GM23338 (cell line): ENCODE measurements at places on chromosomes 6 and 20. TPM values are rescaled to one million over a fixed set of nuclear protein-coding genes. Genes with fewer than 3 reads are reported as not detected.

- no peak for DNase-seq
Measured at GRCh38 chr6:133645966-133646740, 242.8 kb upstream of the TCF21 start.

Gene PHACTR3
- 0.45 and 0.93 TPM in 2 replicates for total RNA-seq

DNA sequence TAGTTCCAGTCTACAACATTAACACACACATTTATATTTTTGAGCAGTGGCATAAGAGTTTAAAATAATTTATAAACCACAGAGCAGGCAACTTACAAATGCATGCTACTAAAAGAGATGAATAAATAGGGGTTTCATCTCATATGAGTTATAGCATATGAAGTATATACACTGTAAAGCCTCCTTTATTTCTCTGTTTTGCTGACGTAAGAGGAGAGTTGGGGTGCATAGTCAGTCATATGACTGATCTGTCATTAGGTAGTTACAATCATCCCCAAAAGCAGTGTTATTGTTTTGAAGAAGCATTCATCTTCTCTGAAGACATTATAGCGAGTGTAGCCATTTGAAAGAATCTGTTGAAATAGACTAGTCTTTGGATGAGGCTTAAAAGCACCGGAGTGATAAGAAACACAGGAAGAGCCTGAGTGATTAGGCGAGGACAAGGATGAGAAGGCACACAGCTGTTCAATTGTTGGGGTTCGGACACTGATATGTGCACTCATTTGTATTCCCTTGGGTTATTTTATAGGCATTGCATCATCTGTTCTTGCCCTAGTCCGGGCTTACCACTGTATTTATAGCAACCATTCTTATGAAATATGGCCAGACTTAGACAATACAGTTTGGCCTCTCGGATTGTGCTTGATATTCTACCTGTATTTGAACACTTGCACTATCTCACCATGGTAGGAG, 325.7 kb downstream of the SAMD5 start:
- DNase-seq, result no peak

Gene THBD
- 0.58 and 0.97 TPM in 2 replicates for total RNA-seq

Gene IYD
- total RNA-seq, result not detected in 2 replicates

- DNase-seq, result no peak
Measured at GRCh38 chr6:169799474-169799926, 48.1 kb downstream of the ERMARD start.

GRCh38 chr20:48945840-48946514, 24.5 kb downstream of the ARFGEF2 start:
- DNase-seq, result no peak

- DNase-seq, result peak; percentile 91
Measured at GRCh38 chr6:7243179-7243981, 69.6 kb downstream of the SSR1 start.

DNA sequence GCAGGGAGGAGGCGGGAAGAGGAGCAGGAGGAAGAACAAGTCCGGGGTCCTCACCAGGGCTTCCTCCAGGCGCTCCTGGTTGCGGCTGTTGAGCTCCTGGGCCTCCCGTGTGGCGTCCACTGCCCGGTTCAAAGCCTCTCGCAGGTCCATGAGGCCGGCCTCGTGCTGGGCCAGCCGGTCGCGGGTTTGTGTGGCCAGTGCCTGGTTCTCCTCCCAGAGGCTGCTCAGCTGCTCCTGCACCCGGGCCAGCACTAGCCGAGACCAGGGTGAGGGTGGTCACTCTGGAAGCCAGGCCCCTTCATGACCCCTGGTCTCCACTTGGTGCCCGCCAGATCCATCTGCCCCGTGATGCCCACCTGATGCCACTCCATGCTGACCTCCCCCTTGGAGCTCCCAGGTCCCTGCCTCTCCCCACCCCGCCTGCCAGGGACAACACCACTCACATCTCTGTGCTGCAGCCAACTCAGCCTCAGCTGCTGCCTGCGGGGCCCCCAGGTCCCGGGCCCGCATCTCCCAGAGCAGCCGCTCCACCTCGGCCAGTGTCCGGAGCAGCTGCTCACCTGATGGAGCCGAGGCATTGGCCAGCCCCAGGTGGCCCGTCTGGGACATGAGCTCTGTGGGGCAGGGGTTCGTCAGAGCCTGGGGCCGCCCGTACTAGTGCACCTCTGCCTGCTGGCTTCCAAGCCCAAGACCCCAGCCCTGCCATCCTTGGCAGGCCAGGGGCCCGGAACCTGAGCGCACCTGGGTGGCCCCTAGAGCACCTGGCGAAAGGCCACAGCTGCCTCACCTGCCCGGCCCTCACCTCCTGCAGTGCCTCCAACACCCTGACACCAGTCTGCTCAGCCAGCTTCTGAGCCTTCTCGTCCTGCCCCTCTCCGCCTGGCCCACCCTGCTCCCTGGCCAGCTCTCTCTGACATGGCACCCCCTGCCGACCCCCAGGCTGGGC, 15.9 kb downstream of the ADRM1 start:
- no peak for DNase-seq

DNA sequence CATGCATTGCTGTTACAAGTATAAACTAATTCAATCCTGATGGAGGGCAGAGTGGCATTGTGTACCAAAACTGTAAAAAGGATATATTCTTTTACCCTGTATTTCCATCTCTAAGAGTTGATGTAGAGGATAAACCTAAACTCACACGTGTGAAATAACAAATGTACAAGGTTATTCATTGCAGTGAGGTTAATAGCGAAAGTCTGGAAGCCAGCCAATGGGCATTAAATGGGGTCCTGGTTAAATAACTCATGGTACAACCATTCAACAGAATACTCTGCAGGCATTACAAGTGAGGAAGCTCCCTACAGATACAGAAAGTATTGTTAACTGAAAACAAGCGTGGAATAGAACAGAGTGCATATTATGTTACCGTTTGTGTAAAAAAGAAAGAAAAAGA, 56.9 kb downstream of the BCAS1 start:
- no peak for DNase-seq

- DNase-seq, result no peak
Measured at GRCh38 chr6:36956446-36956820, 1.9 kb downstream of the PI16 start.

- DNase-seq, result peak; percentile 60
Measured at GRCh38 chr6:124961777-124962638, at the start of gene RNF217. TSS of gene RNF217 (plus strand) at chr6:124962437. CDS start at chr6:124962545, 108 bp downstream.

DNA sequence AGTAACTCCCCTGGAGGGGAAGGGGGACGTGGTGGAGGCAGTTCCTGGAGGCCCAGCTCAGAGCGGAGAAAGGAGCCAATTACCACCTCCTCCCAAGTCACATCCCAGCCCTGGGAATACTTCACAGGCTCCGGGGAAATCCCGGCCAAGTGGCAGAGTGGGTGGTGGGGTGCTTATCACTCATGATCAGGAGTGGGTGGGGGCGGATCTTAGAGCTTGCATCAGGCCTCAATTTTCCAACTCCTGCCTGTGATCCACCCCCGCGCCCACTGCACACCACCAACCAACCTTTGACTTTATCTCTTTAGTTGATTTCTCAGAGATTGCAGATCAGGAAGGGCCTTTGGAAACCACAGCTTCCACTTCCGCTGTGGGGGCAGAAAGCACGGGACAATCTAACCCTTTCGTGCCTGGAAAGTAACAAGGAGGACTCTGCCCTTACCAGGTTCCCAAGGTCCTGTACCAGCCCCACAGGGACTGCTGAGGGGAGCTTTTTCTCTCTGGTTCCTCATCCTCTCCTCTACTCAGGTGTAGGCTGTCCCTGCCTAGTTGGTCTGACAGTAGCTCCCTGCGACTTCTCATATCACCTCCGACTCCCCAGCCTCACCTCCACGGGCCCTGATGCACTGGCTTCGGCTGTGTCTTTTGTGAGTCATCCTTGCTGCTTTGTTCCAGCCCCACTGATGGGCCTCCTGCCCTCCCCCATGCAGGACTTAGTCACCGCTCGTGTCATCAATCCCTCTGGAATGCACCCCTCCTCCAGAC, 24.9 kb upstream of the IER3 start:
- DNase-seq, result peak; percentile 66

- no peak for DNase-seq
Measured at GRCh38 chr20:18705490-18705889, 108.1 kb upstream of the SCP2D1 start.

GRCh38 chr20:48877304-48877703, 44.2 kb upstream of the ARFGEF2 start:
- DNase-seq, result peak; percentile 45

- DNase-seq, result peak; percentile 85
Measured at GRCh38 chr6:96015518-96016333, at the start of gene FUT9. TSS of gene FUT9 (plus strand) at chr6:96015974. CDS start at chr6:96203156, 187,182 bp downstream.

Gene NKX2-4
- 0.35 and 2.1 TPM in 2 replicates for total RNA-seq

Gene NRSN1
- total RNA-seq, result 0.54 and 1.5 TPM in 2 replicates

GRCh38 chr20:25461281-25461650, 53.8 kb downstream of the GINS1 start:
- DNase-seq, result no peak

- no peak for DNase-seq
Measured at GRCh38 chr20:36314734-36315544, 8.8 kb downstream of the DLGAP4 start.

Gene CGAS
- 12.7 and 14.8 TPM in 2 replicates for total RNA-seq

DNA sequence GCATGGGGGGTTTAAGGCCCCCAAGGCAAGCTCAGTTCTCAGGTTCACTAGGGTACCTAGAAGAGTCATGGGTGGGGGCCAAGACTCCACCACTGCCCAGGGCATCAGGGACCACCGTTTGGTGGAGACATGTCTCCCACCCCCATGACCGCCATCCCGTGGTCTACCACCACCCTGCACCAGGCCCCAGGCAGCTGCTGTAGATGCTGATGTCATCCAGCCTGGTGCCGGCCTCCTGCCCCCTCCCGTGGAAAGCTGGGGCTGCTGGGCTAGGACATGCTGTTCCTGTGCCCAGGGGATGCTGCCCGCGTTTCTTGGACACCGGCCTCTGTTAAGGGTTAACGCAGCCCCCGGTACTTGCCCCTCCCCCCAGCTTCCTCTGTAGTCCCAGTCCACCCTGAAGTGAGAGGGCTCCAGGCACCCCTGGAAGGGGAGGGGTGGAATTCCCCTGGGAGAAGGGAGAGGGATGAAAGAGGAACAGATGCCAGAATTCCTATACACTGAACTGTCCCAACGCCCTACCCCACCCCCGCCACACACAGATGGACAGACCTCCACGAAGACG, 587 bp downstream of the IP6K3 start:
- DNase-seq, result peak; percentile 42

Gene SIRPA
- 2.9 and 4.2 TPM in 2 replicates for total RNA-seq

DNA sequence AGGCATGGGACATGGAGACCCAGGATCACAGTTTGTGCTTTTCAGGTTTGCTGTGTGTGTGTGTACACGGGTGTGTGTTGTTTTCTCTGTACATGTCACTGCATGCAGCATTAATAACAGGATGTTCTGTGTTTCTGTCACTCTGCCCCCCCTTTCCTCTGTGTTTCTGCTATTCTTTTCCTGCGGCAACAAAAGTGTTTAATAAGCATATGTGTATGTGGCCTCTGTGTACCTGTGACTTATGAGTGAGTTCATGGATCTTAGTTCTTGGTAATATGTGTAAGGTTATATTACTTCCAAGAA, 9.8 kb downstream of the SYNGAP1 start:
- DNase-seq, result no peak

- DNase-seq, result no peak
Measured at GRCh38 chr6:84453499-84453898, 226.1 kb upstream of the CEP162 start.

Gene DEFB132
- total RNA-seq, result not detected in 2 replicates

DNA sequence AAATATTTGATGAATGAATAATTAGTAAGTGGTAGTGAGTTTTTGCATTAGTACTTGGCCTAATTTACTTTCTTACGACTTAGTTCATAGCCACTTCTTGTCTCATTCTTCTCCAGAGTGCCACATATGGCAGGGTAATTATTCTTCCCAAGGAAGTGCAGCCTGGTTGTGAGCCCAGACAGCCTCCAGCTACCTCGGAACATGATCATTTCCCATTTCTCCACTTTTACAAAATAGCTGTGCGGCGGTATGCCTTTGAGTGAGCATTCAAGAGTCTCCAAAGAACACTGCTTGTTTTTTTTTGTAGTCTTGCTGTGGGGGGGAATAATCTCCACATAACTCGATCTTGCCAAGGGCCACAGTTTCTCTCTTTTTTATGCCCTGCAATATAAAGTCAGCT, 765.0 kb downstream of the HDGFL1 start:
- DNase-seq, result no peak

Gene POFUT1
- 34.0 and 34.8 TPM in 2 replicates for total RNA-seq

Gene MRPS10
- 42.7 and 49.3 TPM in 2 replicates for total RNA-seq

GRCh38 chr6:168432196-168432595, 8.8 kb upstream of the SMOC2 start:
- DNase-seq, result no peak

DNA sequence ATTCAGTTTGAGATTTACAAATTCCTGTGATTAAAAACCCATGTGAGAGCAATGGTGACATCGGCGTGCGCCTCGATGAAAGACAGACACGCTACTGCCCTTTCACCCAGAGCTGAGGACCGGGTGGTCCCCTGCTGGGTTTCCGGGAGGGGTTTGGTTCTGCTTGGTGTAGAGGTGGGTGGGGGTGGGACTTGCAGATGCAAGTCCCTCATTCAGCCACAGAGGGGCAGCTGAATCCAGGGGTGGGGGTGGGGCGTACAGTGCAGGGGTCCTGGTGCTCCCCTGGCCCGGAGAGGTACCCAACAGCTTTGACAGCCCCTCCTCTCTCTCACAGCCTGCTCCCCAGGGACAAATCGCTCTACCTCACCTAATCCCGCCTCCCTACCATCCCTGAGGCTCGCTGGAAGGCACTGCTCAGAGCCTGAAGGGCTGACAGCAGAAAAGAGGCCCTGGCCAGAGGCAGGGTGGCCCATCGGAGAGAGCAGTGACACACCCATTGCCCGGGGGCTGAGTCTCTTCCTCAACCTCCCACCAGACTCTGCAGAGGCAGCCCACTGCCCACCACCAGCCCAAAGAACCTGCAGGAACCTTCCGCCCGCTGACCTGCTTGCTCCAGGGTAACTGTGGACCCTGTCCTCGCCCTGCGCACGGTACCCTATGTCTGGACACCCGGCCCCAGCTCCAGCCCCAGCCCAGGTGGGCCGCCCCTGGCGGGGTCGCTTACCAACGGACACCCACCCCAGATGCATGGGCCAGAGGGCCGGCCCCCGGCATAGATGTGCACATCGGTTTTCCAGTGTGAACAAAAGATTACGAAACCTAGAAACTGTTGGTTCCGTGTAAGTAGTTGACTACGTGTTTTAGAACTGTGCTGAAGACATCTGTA, 118.4 kb downstream of the JPH2 start:
- peak; percentile 36 for DNase-seq

- no peak for DNase-seq
Measured at GRCh38 chr6:82144007-82144851, 103.3 kb downstream of the IBTK start.

- DNase-seq, result peak; percentile 90
Measured at GRCh38 chr6:163123098-163123497, 291.4 kb upstream of the QKI start.

- no peak for DNase-seq
Measured at GRCh38 chr6:145559836-145560235, 175.5 kb downstream of the EPM2A start.
